CMK (cell line): ENCODE measurements at places on chromosomes 2 and 18.

DNA sequence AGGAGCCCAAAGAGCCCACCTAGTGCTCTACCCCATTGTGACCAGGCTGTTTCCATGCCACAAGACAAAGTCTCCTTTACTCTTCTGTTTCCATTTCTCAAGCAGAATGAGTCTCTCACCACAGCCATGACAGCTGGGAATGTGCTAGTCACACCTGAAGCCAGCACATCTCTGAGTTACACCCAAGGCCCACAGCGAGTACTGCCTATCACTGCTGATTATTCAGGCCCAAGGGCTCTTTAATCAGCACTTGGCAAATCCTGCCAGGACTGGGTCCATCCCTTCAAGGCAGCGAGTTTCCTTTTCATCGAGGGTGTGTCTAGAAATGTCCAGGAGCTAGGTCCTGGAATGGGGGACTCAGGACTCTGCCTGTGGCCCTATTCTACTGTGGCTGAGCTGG is 14.6 kb upstream of the PPP1R1C start:
- DNase-seq = no peak

GRCh38 chr2:170714381-170715061 is 616 bp upstream of the SP5 start:
- DNase-seq = no peak

DNA sequence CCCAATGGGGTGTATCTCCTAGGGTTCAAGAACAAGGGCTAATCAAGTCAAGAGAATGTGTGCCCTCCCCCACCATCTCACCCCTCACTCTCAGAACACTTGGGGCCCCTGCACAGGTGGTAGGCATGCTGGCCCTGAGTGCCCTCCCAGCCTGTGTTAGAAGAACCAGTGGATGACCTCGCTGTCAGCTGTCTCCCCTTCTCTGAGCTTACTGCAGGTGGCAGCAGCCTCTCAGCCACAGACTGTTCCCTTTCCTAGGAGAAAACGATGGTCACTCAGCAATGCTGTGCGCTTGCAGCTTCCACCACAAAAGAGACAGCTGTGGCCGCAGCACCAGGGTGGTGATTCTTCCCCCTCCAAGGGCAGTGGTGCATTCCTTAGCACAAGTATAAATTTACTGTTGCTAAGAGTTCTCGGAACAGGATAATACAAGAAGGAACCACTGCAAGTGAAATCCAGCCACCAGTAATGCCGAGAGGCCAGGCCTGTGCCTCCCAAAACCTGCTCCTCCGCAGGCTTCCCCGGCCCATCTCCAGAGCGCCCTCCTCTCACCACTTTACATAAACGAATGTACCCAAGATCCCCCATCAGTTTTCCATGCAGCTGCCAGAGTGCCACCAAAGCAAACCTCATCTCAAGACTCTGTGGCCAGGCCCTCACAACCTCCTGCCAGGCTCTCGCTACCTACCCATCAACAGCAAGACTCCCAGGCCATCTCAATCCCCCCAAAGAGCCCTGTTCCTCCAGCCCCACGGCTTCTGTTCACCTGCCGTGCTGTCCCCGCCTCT is 935 bp upstream of the RAMP1 start:
- peak; percentile 46 for DNase-seq

DNA sequence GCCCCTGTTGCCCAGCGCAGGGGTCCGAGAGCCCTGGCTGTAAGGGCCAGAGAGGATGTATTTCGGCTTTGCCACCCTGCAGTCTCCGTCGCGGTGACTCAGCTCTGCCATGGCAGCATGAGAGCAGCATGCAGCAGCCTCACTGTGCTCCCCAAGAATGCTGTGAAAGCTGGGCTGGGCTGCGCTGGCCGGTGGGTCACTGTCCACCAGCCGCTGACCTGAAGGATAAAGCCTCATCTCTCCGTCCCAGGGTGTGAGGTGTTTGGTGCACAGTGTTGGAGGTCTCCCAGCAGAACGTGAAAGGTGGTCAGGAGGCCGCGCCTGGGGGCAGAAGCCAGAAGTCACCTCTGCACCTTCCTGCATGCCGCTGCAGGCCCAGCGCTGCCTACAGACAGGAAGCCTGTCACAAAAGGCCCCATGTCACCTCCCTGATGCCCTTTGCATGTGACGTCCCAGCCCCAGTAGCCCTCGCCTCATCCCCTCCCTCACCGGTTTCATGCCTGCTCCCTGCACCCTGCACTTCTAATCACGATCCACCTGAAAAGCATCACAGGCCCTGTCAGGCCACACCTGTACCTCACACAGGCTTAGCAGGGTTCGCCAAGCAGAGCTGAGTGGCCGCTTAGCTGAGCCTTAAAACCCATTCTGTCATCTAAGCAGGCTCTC is 342.1 kb downstream of the EIPR1 start:
- DNase-seq = no peak

DNA sequence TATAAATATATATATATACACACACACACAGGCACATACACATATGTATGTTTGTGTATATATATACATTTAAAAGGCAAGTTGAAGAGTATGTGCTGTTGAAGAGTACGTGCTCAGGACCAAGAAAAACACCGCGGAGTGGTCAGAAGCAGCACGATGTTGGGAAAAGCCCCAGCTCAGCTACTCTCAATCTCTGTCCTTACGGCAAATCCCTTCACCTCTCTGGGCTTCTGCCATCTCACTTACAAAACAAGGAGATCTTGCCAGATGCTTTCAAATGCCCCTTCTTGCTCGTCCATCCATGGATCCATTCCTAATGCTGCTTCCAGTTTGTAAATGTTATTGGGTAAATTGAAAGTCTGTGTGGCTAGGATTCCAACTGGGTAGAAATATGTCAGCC is 333.9 kb downstream of the BCL11A start:
- DNase-seq = no peak

DNA sequence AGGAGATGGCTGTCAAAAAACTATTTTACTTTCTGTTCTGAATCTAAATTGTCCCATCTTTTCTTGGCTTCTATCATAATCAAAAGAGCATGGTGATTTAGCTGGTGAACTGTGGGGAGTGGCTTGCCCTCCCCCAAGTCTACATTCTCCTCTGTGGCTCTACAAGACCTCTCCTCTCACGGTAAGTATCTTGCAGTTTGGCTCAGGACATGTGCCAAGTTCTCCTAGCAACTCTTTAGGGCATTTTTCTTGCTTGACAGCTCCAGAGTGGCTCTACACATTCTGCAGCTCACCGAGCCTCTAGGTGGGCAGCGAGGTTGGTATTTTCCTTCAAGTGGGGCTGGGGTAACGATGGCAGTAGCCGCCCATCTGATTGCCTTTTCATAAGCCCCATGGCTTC is 29.1 kb downstream of the SLC4A5 start:
- DNase-seq = no peak

GRCh38 chr2:84807063-84807485 is 73.8 kb downstream of the TRABD2A start:
- no peak for DNase-seq

GRCh38 chr2:85057226-85057962 is 75.8 kb upstream of the TCF7L1 start:
- no peak for DNase-seq

DNA sequence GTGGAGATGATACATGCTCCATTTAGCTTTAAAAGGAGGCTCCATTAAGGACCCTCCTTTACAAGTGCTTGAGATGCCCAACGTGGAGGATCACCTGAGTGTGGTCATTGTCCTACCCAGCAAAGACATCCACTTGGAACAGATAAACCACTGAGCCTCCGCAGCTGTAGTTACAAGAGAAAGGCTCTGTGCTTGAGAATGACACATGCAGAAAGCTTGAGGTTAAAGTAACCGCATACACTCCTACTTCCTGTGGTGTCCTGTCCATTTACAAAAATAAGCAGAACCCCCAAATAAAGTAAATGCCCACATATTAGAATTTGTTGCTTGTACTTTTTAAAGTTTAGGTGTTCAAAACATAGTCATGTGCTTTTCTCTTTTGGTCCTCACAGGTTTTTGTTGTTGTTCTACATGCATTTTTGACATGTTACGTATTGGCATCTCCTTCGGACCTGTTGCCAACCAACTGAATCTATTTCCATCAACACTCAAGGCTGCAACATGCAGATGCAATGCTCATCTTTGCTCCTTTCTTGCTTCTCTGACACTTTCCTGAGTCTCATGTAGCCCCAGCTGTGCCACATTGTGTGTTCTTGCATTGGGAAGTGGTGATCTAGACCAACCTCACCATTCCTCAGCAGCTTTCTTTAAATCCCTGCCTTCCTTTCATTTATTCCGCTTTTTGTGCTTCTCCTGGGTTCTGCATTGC is 56.0 kb downstream of the SERPINB7 start:
- no peak for DNase-seq

DNA sequence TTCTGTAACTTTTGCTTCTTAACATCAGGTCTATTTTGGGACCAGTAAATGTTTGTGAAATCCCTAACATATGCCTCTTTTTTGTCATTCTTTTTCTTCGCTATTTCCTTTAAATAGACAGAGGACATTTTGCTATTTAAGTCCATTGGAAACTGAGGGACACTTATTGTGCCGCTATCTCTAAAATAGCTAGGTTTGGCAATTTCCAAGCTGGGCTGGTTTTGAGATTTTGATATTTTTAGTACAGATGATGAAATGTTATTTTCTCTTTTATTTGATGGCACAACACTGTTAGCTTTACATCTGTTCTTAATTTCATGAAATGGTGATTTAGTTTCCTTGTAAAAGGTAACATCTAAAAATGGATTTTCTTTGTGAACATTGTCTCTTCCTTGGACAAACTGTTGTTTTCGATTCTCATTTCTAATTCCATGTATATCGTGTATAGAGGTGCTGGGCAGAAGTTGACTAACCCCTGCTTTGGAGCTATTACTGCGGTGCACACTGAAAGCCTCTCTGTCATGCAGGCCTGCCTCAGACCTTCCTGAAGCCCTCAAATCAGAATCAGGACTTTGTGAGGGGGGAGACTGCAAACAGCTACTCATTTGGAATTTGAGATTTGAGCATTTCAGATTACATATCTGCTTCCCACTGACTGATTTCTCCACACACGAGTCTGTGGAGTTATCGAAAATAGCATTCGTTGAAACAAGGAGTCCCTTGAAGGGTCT is 594 bp downstream of the RAD51AP2 start:
- no peak for DNase-seq

- no peak for DNase-seq
Observed at GRCh38 chr2:13572466-13572865, 855.7 kb downstream of the TRIB2 start.

- no peak for DNase-seq
Observed at GRCh38 chr2:58508006-58508405, 266.9 kb upstream of the FANCL start.

DNA sequence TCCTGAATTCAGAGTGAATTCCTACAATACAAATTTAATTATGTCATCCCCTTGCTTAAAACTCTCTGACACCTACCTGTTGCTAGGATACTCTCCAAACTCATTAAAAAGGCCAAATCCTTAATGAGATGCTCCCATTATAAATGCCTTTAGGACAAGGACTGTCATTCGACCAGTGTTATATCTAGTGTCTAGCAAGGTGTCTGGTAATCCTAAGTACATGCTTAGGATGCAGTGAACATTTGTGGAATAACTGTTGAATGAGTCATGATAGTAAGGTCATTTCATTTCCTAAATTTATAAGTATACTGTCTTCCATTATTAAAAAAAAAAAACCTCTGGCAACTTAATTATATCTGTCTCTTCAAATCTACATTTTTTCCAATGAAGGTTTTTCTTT is 588.9 kb upstream of the NRXN1 start:
- DNase-seq = no peak

- DNase-seq = no peak
Observed at GRCh38 chr2:15195813-15196212, 365.3 kb downstream of the NBAS start.

DNA sequence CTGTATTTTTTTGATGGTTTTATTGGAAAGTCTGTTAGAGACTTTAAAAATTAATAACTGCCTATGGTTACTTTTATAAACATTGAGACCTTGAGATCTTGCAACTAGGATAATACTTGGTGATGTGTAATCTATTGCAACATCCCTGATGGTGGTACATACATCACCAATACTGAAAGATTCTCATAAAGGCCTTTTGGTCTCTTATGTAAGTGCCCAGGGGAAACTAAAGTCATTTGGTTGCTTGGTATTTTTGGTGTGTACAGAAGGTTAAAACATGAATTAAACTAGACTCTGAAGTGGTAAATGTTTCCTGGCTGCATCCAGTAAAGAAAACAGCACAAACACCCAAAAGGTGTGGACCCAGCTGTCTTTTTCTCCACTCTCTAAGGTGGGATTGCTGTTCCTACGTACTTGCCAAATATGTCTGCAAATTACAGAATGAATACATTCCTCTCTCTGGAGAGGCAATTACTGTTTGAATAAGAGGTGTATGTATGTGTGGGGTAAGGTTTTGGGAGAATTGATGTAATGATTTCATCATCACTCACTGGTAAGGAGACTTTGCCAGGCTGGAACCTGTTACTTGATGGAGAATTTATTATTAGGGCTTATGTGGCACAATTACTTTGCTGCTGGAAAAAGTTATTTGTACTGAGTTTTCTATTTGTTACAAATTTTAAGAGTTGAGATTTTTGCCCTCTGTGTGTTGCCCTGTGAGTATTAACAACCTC is 3.6 kb downstream of the B3GNT2 start:
- no peak for DNase-seq

- no peak for DNase-seq
Observed at GRCh38 chr2:16070648-16070971, 130.3 kb downstream of the MYCN start.

GRCh38 chr2:33927756-33928155 is 328.7 kb upstream of the FAM98A start:
- no peak for DNase-seq

DNA sequence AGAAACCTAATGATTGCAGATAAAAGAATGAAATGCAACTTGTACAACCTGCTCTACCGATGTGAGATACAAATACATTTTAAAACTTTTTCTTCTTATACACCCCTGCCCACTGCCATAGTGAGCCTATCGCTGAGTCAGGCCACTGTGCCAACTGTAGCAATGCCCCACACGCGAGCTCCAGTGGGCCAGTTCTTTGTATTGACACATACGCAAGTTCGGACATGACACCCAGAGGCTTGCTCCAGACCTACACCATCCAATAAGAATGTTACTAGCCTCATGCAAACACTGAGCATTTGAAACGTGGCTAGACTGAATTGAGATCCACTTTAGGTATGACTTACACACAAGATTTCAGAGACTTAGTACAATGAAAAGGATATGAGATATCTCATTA is 340.1 kb downstream of the ARHGAP15 start:
- DNase-seq = no peak

DNA sequence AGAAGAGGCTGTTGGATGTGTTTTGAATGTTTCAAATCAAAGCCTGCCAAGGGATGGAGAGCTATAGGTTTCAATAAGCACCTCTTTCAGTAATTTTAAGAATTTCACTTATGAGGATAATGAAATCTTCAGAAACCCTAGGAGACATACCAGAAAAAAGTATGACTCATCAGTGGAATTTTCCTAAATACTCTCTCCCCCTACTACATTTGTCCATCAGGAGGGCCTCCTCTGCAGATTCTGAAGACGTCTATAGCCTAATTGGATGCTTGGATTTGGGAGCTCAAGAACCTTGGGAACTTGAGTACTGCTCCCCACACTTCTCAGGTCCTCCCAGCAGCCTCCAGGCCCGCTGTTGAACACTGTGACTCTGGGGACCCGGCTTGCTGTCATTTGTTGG is 374.3 kb downstream of the SLC4A3 start:
- no peak for DNase-seq

GRCh38 chr18:53819174-53819573 is 405.3 kb downstream of the MBD2 start:
- no peak for DNase-seq

GRCh38 chr2:226644399-226644865 is 155.2 kb downstream of the IRS1 start:
- DNase-seq = no peak
